Colonic mucosa (tissue), 4 donors: ENCODE measurements at places on chromosomes 16 and 17.
A peak's percentile ranks its signal among the peaks of the same experiment; 100 is the strongest.

GRCh38 chr16:27408012-27408601 is 6.1 kb downstream of the IL21R start:
- DNase-seq, result no peak

GRCh38 chr17:48282303-48282702 is 147.7 kb downstream of the SKAP1 start:
- DNase-seq, result no peak

DNA sequence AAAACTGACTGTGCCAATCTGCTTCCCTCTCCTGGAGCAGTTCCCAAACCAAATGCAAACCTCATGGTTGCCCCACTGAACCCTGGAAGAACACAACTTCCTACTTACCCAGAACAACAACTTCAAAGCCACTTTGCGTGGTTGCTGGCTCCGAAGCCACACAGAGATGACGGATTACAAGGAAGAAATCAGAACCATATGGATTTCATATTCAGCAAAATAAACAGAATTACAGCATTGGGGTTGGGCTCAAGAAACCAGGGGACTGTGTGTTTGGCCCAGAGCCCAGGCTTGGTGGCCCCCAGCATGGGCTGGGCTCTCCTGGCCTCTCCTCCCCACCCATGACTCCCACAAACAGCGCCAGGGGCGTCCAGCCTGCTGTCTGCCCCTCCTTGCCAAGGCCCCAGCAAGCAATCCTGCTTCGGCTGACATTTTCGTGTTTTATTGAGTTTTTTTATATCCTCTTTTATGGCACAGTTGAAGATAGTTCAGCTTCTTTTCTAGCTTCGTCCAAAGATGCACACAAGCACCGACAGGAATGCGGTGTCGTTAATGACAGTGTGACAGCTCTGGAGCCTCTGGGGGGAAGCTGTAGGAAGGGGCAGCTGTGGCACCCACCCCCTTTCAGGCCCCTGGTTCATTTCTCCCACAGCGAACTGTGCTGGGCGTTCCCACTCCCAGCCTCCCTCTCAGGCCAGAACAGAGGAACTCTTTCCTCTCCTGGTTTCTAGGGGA is 137.1 kb downstream of the GAS7 start:
- DNase-seq, result no peak

DNA sequence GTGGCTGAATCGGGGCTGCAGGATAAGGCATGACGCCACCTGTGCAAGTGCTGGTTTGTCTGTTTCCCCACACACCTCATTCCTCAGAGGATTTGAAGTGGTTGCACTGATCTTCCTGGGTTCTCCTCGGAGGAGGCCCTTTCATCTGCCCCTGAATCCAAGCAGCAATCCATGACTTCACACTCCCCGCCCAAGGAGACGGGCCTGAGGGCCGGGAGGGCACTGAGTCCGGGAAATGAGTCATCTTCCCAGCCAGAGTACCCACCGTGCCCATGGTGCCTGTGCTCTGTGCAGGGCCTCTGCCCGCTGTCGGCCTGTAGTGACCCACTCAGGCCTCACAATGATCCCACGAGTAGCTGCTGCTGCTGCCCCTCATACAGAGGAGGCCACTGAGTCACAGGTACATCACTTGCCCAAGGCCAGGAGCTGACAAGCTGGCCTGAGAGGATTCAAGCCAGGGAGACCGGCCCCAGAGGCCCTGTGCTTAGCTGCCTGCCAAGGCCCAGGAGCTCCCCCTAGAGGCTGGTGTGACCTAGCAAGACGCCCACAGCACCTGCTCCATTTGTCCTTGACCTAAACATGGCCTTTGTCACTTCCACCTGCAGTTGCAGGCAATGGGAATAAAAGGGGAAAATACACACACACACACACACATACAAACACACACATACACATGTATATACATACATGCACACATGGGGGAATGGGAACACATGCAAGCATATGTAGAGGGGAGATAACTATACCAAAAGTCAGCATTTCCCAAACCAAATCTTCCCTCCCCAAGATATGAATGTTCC is 240.0 kb downstream of the C16orf95 start:
- peak; percentile 58 for DNase-seq

DNA sequence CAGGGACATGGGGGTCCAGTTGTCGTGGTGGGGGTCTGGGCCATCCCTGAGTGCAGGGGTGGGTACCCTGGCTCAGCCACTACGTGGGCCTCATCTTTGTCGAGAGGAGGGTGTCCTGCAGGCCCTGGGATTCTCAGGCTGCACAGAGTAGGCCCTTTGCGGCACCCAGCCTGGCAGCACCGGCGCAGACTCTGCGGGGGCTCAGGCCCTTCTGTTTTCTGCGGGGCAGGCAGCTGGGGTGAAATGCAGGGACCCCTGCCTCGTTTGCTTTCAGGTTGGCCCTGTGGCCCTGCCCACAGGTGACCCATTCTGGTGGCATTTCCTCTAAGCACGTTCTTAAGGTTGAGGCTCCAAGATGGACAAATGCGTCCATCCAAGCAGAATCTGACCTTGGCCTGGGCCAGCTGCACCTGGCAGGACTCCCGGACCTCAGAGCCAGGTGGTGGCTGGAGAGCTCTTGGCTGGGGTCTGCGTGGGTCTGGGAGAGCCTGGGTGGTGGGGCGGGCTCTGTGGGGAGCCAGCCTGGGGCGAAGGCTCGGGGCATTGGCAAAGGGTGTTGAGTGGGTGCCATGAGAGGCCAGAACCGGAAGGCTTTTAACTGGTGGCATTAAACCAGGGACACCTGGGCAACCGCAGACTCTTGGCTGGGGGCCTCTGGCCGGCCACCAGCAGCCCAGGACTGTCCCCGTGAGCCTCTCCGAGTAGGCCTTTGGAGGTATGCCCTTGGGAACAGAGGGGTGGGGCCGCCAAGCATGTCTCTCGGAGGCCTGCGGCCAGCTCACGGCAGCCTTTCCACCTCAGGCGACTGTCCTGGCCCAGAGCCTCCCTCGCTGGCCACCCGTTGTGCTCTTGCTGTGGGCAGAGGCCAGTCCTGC is 16.9 kb downstream of the PRSS27 start:
- no peak for DNase-seq

DNA sequence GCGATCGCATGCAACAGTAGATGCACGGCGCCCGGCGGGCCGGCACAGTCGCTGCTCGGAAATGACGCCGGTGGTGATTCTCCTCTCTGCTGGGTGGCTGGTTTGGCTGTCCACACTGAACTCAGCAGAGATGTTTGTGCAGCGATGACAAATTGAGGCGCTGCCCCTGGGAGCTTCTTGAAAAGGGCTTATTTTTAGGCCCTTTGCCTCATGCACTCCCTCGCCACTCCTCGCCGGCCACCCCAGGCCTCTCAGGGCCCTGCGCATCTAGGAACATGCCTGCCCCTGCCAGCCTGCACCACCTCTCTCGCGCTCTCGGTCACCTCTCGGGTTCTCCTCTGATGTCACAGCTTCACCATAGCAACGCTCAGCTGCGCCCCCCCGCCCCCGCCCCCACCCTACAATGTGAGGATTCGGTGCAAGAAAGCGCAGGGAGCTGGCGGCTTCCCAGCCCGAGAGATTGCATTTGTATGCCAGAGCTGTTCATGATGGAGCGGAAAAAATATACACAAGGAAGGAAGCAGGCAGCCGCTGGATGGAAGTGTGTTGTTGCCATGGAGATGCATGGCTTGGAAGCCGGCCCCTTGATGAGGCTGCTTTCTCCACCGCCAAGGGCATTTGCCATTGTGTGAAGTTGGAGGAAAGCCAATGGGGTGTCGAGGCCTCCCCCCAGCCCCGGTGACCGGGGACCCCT is 81.3 kb upstream of the PLCG2 start:
- DNase-seq, result no peak
